ENCODE measurements at places on chromosomes 7 and 10. TPM values are rescaled to one million over a fixed set of nuclear protein-coding genes. Genes with fewer than 3 reads are reported as not detected.

NUTM2E gene
- not detected for total RNA-seq

DNA sequence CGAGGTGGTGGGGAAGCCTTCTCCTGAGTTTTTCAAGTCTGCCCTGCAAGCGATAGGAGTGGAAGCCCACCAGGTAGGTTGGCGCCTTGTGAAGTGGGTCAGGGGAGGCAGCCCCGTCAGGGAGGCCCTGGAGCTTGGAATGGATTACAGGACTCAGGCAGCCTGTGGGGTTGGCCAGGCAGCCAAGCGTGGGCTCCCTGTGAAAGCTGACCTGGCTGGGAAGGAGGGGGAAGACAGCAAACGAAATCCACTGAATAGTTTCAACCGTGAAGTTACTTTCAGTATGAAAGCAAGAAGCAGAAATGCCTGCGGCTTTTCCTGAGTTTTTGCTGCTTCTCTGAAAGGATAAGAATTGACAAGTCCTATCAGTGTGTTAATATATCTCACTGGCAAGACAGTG, 36.4 kb downstream of the LHPP start:
- DNase-seq = no peak

DNAJB6 gene
- 211 TPM for total RNA-seq

GRCh38 chr7:2722591-2722990, 34.6 kb downstream of the AMZ1 start:
- peak; percentile 0 for DNase-seq

GRCh38 chr10:69787681-69788080, 14.0 kb upstream of the COL13A1 start:
- DNase-seq = no peak

ADO gene
- total RNA-seq = 18.9 TPM

GRCh38 chr7:148035950-148036349, 554.6 kb upstream of the C7orf33 start:
- no peak for DNase-seq

BLNK gene
- total RNA-seq = 1.4 TPM

PSAP gene
- total RNA-seq = 1,672 TPM

PTF1A gene
- not detected for total RNA-seq

- DNase-seq = no peak
These were observed 1.2 kb upstream of the ANLN start for GRCh38 chr7:36388423-36388822.

DNA sequence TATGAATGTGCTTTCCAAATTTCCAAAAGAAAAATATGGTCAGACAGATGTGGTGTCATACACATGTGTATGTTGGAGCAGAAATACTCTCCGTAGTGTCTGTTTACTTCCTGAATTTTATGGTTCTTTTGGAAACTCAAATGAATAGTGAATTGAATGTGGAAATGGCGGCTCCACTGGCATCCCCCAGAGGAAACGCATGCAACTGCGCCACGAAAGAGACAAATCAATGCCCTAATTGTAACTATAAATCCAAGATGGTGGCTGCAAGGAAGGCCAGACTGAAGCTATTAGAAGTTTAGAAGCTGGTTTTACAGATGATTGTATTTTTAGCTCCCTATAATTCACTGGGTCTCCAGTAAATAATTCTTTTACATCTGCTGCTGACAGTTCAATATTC, 246.7 kb downstream of the FGFR2 start:
- DNase-seq = no peak

PIK3CG gene
- 1.7 TPM for total RNA-seq

CDC14C gene
- not detected for total RNA-seq

DNA sequence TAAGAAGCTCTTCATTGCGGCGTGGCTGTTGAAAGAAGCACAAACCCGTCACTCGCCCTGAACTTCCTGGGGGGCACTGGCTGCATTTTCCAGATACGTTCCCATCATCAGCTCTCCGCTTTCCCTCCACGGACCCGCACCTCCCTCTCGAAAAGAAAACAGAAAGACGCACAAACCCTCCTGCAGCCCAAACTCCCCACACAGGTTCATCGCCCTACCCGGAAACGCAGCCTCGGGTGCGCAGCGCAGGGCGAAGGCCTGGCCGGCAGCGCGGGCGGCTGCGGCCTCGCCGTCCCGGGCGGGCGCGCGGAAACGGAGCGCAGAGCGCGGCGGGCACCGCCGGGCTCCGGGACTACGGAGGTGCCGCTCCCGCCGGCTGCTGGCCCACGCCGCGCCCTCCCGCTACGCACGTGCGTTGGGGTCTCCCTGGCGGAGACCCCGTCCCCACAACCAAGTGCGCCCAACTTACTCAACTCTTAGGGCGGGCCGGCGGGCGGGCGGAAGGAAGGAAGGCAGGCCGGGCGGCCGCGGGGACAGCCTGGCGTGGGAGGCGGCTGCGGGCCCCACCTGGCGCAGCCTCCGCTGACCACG, 822 bp downstream of the ZNF800 start:
- DNase-seq = no peak

DNA sequence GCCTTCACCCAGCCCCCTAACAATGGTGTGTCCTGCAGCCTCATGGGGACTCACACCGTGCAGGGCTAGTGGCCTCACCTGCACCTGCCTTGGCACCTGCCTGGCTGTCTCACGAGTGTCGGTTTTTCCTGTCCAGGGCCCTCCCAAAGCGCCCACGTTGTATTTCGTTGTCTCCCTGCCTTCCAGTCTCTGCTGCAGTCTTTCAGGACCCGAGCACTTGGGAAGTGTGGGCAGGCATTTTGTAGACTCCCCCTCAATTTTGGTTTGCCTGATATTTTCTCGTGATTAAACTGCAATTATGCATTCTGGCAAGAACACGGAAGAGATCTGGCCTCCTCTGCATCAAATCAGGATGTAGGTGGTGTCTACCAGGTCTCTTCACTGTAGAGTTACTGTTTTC, 17.9 kb downstream of the BNIP3 start:
- no peak for DNase-seq

PPIA gene
- total RNA-seq = 470 TPM

DNA sequence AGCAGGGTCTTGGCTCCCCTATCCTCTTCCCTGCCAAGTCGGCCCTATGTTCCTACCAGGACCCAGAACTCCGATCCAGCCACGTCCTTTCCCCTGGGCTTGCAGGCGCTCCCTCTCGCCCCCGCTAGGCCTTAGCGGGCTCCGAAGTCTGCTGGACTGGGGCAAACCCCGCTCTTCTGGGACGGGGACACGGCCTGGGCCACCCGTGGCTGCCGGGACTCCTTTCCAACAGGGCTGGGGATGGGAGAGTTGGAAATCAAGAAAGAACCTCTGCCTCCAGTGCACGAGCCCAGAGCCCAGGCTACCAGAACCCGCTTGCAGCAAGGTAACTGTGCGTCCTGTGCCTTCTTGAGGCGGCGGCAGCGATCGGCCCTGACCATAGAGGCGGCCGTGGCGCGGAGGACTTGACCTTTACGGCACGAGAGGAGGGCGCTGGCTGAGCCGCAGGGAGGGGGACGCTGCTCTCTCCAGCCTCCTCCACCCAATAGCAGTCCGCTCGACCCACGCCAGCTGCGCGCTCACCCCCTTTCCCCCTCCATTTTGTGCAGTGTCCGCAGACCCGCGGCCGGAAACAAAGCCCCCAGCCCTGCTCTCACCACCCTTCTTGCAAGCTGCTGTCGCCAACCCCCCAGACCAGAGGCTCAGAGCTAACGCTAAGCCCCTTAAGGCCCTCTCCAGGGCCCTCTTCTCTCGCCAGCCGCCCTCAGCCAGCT, 7.0 kb upstream of the HOXA11 start:
- DNase-seq = no peak

DNA sequence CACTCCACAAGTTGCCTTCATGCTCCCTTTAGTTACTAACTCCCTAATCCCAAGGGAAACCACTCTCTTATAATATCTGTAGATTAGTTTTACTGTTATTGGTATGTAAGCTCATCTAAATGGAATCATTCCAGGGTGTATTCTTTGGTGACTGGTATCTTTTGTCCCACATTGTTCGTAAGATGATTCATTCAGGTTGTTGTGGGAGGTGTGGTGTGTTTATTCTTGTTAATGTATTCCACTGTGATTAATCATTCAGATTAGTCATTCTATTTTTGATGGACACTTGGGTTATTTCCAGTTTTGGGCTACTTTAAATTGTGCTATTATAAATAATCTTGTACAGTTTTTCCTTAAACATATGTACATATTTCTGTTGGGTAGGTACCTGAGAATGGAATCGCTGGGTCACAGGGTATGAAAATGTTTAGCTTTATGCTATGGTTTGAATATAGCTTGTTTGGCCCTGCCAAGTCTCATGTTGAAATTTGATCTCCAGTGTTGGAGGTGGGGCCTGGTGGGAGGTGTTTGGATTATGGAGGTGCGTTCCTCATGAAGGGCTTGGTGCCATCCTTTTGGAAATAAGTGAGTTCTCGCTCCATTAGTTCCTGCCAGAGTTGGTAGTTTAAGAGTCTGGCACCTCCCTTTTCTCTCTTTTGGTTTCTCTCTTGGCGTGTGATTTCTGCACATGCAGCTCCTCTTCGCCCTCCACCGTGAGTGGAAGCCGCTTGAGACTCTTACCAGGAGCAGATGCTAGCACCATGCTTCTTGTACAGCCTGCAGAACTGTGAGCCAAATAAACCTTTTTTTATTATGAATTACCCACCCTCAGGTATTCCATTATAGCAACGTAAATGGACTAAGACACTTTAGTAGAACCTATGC, 13.8 kb downstream of the BTRC start:
- DNase-seq = no peak

GRCh38 chr7:157445246-157445955, 108.6 kb downstream of the DNAJB6 start:
- no peak for DNase-seq

PNLIPRP2 gene
- not detected for total RNA-seq

DNA sequence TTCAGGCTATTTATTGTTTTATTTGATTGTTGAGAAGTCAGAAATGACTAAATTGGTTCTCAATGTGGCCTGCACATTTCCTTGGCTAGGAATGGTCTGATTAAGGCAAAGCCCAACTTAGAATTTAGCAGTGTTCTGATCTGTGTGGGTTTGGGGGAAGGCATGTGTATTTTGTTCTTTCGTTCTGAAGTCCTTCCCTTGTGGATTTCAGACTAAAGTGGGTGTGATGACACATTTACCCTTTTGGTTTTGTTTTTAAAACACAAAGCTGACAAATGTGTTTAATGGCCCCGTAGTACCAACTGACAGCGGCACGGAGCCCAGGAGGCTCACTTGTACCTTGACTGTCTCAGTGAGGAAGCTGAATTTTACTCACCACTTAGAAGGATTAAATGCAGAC, 452.3 kb upstream of the GALNT17 start:
- no peak for DNase-seq

All from left ventricle myocardium inferior (tissue), 1 donor.